ENCODE measurements at places on chromosomes 6 and 20.
A peak's percentile ranks its signal among the peaks of the same experiment; 100 is the strongest.

DNA sequence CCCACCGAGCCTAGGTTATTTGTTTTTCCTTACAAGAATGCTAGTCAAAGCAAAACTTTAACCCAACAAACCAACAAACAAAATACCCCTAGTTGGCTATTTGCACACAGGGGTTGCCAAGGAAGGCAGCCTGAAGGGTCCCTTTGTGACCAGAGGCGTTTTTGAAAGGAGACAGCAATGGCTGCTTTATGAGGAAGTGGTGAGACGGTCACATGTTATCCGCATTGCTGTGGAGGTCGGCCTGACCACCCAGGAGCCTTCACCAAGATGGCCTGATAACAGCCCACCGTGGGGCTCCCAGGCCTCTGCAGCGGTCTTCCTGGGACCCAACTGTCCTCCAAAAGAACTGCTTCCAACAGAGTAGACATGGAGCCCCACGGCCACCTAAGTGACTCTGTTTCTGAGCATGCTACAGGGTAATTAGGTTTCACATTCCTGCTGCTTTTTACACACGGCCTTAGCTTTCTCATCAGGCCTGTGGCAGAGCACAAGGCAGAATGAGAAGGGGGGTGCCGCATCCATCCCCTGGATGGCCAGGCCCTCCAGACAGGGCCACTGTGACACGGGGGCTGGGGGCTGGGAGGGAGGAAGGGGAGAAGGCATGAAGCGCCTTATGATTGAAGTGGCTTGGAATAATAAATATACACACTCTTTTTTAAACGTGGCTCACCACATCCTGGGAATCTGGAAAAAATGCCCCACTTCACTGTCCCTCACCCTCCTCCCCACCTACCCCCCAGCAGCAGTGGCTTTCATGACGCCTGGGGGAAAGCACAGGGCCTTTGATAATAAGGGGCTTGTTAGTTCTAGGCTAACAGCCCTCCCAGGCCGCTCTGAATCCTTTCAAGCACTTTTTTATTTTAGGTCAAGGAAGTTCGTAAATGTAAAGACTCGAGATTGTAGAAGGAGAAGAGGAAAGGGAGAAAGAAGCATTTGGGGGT, 86.0 kb downstream of the CLIC5 start:
- no peak for DNase-seq

GRCh38 chr6:20916086-20916485, 381.8 kb downstream of the CDKAL1 start:
- no peak for DNase-seq

- DNase-seq, result no peak
These were observed 165.4 kb downstream of the TAF4 start for GRCh38 chr20:61900011-61900944.

DNA sequence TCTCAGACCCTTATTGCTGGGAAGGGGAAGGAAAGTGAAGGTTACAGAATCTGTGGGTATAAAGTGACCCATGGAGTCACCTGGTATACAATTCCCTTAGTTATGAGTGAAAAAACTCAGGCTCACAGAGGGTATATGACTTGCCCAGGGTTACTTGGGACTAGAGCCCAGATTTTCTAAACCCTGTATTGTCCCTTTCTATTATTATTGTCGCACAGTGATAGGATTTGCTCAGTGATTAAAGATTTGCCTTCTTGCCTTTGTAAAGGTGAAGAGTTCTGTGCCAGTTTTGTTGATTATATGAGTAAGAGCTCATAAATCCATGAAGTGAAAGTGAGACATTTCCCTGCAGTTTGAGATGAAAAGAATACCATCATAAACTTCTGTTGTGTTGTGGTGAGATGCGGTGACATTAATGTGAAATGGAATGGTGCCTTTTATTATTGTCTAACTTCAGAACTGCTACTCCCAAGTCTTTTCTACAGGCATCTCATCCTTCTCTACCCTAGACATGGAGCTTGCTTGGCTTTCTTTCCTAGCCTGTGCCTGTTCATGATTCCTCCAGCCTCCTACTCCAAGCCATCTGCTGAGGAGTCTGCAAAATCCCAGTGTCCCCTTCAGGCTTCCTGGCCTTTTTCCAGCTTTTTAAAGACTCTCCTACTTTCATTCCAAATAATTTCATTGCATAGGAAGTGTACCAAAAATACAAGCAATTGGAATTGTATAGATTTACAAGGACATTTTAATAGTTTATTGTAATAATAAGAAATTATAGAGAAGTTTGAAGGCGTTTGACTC, 33.5 kb upstream of the ADIG start:
- DNase-seq, result no peak

DNA sequence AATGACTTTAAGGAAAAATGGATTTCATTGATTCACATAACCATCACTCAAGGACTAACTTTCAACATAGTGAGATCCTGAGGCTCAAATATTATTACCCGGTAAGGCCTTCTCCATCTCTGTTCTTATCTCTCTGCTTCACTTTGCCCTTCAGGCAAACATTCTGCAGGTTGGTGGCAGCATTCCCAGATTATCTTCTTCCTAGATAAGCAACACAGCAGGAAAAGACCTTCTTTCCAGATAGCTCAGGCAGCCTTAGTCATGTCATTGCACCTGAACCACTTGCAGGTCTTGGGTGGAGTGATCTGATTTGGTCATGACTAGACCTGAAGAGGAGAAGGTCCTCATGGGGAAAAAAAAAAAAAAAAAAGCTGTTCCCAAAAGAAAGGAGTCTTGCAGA, 5.3 kb upstream of the HIVEP2 start:
- no peak for DNase-seq

DNA sequence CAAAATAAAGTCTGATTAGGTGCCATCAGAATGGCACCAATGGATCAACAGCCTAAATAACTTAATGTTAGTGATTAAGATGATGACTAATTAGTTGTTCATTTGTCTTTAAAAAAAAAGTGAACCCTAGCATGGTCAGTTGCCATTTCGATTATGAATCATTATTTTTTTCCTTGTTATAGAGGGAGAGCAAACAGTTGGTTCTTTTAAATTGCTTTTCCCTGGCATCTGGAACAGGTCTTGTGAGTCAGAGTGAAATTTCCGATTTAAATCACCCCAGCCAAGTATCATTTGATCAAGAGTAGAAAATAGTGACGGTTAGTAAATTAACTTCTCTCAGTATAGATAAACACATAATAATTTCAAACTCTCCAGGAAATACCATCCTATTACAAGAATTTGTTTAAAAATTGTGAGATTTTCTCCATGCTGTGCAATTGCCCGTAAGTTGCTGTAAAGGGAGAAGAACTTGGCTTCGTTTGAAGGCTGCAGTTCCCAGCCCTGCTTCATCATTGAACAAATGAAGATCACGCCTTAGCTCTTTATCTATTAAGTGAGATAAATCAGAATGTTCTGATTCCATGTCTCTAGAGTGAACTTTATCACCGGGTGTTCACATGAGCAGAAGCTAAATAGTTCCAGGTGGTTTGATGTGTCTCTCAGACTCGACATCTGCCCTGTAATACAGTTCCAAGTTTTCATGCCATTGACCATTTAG, 741.3 kb downstream of the DOK5 start:
- no peak for DNase-seq

DNA sequence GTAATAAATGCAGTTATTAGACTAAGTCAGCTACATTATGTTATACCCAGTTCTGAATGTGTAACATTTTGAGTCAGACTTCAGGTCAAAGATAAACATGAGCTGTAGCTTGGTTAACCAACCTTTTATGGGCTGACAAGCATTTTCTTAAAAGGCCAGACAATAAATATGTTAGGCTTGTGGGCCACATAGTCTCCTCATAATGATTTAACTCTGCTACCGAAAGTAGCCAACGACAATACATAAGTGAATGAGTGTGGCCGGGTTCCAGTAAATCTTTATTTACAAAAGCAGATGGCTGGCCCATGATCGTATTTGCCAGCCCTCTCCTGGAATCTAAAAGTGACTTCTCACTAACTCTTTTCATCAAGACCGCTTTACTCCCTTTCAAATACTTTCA, 49.9 kb downstream of the ATG5 start:
- no peak for DNase-seq

DNA sequence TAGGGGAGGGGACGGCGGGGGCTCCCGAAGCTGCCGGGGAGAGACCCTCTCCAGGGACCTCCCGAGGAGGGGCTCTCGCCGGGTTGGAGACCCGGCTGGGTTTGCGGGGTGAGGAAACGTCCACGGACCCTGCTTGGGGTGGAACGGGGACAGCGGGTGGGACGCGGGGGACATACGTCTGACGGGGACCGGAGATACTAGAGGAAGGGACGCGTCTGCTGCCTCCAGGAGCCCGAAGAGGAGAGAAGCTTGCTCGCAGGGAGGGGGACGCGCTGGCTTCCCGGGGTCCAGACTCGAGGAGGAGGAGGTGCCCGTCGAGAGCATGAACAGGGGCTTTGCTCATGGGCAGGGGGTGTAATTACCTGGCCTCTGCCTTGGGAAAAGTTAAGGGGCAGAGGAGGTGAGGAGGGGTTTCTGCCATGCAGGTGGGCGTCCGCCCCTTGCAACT, 593 bp downstream of the DNMT3B start:
- peak; percentile 20 for DNase-seq

GRCh38 chr20:19774135-19774933, 16.3 kb downstream of the RIN2 start:
- no peak for DNase-seq

GRCh38 chr6:106216527-106216926, 109.0 kb downstream of the ATG5 start:
- no peak for DNase-seq

DNA sequence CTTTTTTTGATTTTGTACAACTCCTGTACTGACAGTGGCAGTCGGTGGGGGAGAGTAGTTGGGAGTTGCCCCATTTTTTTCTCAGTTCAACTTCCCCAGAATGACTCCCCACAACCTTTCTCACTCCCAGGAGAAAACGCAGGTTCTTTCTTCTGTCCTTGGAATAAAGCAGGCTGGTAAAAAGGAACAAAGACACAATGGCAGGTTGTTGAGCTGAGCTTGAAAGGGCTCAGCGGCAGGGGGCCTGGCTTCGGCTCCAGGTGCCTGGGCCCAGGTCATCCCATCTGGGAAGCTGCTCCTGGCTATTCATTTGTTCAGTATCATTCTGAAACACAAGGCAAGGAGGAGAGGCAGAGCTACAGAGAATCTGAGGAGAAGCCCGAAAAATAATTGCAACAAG, 46.2 kb downstream of the PROKR2 start:
- no peak for DNase-seq

DNA sequence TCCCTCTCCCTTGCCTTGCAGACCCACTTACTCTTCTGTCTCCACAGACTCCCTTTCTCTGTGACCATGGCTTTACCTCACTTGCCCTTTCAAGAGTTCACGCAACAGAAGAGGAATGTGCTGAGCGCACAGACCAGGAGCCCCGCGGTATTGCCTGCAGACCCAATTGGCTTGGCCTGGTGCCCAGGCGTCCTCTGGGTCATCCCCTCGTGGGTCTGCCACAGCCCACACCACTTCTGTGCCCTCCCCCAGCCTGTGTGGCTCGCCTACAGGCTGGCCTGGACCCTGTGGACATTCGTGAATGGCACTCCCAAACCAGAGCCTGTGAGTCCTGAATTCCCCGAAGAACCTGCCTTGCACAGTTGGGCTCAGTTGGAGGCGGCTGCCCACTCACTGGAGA, 15.3 kb upstream of the NINL start:
- DNase-seq, result no peak

DNA sequence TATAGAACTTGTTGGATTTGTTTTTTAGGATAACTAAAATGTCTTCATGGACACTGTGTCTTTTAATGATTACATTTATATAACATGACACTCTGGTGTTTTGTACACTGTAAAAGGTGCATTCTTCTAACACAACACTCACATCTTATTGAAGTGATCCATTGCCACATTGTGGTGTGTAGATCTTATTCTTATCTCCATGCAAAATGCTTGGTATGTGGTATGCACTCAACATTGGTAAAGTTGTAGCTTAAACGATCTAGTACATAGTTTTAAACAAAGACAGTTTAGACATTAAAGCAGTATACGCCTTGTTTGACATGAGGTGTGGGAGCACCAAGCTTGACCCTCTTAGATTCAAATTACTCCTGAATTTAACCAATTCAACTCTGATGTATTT, 84.7 kb downstream of the SASH1 start:
- no peak for DNase-seq

DNA sequence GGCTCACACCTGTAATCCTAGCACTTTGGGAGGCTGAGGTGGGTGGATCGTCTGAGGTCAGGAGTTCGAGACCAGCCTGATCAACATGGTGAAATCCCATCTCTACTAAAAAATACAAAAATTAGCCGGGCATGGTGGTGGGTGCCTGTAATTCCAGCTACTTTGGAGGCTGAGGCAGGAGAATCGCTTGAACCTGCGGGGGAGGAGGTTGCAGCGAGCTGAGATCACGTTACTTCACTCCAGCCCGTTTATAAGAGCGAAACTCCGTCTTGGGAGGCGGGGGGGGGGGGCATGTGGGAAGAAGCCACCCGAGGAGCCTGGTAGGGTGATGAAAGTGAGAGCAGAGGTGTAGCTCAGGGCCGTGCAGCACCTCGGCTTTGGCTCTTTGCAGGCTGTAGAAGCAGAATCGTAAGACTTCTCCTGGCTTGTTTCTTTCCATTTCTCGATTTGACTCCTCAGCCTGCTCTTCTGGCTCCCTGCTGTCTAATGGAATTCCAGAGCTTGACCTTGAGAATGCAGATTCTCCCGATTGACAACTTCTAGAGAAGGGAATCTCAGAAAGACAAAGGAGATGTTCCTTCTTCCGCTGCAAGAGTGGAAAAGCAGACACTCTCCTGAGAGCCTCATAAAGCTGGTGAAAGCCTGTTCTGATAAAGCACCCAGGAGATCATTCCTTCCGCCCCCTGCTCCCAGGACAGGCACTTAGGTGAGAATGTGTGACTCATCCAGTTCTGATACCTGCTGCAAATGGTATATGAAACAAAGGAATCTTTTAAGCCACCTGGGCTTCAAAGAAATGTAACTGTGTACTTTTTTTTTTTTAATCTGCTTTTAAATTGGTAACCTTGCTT, 26.0 kb upstream of the PPP1R16B start:
- no peak for DNase-seq

- DNase-seq, result no peak
These were observed 1.0 kb upstream of the VGLL2 start for GRCh38 chr6:117264369-117264691.

- no peak for DNase-seq
These were observed 653 bp downstream of the ZNF335 start for GRCh38 chr20:45971425-45971674.

DNA sequence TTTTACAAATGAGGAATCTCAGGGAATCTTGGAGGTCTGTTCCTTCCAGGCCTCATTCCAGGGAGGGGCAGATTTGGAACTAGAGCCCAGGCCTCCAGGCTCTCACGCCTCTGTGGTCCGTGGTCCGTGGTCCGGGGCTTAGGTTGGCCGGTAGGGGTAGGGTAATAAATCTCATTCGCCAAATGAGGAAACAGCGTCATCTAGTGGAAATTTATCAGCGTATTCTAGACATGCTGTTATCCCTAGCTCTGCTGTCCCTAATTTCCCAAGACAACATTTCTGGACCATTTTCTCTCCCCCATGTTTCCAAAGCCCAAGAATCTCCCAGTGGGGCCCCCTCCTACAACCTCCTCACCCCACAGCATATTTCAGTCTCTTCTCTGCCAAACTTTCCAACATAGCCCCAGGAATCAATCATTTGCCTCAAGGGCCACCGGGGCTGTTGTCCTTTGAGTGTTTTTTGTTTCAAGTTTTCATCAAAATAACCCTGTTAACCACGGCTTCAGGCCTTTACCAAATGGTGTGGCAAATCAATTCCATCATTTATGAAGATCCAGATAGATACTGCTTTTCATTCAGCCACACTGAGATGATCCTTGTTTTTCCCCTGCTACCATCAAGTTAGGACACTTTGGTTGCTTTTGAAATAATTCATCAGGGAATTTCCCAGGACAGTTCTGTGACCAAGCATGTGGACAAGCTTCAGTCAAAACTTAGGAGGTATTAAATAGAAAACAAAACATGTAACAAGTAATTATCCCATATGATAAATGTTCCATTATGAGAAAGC, 126.8 kb downstream of the ALDH8A1 start:
- DNase-seq, result peak; percentile 23

GRCh38 chr20:17598013-17598550, 28.2 kb downstream of the DSTN start:
- DNase-seq, result no peak
